ENCODE measurements at places on chromosomes 7 and 10.

DNA sequence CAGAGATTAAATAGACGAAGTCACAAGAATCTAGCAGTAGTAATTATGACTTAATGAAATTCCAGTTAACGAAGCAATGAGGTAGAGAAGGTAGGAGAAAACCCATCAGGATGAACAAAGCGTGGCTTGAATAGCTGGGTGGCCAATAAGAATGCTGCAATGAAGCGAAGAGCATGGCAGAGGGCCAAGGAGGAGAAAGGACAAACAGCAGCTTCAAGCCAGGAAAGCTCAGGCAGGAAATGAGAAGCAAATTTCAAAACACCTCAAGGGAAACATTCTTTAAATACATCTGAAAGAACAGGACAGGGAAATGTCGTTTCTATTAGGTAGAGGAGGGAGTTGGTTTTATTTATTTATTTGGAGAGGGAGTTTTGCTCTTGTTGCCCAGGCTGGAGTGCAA, 122.5 kb downstream of the KIAA1217 start:
- DNase-seq: no peak

GRCh38 chr7:100472121-100472851, 6.7 kb downstream of the TSC22D4 start:
- no peak for DNase-seq

DNA sequence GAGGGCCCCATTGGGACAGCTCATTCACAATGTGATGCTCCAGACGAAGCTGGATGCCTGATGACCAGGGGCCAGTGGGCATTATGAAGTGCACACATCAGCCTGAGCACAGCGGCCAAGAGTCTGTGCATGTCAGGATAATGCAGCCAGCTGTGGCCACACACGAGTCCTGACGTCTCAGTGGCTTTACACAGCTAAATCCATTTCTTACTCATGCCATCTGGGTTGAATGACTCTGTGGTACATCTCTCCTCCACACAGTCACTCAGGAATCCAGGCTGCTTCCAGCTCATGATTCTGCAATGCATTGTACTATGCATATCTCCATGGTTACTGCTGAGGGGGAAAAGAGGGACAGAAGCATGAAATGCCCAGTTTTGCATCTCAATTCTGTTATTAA, 123.6 kb downstream of the PRLHR start:
- DNase-seq: no peak

DNA sequence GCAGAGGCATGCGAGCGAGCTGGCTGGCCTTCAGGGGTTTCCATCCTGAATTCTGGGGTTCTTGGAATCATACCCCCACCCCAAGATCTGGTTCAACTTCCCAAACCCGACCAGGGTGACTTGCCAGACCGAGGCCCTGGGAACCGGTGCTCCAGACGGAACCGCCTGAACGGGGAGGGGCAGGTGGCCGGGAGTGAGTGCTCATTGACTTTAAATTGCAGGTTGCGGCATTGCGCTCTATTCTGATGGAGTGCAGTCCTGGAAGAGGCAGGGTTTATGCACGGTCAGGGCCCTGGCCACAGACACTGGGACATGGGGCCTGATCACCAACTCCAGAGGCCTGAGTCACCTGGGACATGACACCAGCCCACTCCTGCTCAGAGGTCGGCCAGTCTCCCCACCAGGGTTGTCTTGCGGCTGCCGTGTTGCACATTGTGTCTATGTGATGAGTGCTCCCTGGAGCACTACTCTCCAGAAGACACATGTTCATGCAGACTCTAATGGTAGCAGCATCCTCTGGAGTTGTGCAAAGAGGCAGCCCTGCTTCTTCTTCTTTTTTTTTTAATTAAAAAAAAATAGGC, 5.8 kb upstream of the DDIT4 start:
- no peak for DNase-seq

- peak; percentile 91 for DNase-seq
Observed at GRCh38 chr10:114821293-114821914, at the start of gene FHIP2A. TSS of gene FHIP2A (plus strand) at chr10:114821780. CDS start at chr10:114822079, 299 bp downstream.

DNA sequence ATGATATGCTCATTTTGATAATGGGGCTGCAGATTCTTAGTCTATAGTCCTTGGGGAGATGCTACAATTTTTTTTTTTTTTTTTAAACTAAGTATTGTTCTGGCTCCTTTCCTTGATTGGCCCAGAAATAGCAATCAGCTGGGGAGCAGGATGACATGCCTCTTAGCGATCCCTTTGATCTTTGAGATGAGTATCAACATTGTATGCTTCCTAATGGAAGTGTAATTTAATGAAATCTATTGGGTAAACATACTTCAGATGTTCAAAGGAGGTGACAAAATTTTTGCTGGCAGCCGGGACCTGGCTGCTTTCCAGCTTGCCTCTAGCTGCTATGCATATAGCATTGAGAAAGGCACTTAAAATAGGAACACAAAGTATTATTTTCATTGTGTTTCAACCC, 43.5 kb downstream of the VTI1A start:
- no peak for DNase-seq

DNA sequence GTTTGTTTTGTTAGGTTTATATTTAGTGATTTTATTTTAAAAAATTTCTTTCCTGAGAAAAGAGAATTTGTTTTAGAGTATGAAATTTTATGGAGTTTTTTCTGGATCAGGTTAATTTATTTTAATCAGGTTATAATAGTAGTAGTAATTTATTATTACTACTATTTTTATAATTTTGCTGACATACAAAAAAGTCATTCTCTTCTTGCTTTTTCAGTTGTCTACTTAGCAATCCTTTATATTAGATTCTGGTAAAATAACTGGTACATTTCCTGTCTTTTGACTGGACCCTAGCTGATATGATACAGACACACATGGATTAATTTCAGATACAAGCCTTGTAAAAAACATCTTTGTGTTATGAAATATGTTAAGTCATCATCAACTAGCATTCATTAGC, 5.3 kb downstream of the CASD1 start:
- DNase-seq: no peak

DNA sequence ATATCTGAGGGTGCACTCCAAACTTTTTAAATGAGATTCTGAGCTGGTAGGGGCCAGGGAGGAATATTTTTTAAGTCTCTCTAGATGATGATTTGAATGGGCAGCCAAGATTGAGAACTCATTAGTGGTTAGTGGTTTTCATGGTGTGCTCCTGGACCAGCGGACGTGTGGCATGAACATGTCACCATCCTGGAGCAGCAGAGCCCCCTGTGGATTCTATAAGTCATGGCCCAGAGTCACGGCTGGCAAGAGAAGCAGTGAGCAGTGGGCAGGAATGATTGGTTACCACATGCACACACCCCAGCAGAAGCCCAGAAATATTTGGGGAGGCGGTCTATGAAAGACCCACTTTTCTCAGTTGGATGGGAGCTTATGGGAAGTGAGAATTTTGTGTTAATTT, 21.2 kb upstream of the UCN3 start:
- DNase-seq: no peak

DNA sequence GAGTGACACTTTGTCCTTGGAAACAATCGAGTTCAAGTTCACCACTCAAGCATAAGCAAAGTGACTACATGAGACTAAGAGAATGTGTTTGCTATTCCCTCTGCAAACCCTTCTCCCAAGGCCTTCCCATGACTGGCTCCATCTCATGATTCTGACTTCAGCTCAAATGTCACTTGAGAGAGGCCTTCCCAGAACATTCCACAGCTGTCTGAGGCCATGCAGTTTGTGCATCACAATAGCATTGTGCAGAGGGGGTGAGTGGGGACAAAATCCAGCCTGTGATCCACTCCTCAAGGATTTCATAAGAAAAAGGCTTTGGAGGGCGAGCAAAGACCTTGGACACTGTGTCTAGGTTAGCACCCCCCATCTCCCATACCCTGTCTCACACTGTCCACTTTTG, 6.9 kb upstream of the LRMDA start:
- no peak for DNase-seq

DNA sequence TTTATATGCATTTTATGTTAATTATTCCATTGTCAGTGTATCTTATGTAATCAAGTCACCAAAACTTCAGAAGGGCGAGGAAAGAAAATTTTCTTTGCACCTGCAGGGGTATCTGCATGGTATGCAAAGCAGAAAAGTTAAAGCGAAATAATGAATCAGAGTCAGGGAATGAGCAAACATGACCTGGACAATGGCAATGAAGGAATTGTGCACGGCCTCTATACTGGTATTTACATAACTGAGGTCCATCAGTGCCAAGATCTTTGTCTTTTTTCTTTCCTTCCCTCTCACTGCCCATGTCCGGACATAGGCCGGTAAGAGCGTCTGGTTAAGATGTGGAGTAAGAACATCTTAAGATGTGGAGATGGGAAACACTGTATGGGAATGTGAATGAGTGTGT, 14.4 kb upstream of the AKR1C3 start:
- DNase-seq: no peak

DNA sequence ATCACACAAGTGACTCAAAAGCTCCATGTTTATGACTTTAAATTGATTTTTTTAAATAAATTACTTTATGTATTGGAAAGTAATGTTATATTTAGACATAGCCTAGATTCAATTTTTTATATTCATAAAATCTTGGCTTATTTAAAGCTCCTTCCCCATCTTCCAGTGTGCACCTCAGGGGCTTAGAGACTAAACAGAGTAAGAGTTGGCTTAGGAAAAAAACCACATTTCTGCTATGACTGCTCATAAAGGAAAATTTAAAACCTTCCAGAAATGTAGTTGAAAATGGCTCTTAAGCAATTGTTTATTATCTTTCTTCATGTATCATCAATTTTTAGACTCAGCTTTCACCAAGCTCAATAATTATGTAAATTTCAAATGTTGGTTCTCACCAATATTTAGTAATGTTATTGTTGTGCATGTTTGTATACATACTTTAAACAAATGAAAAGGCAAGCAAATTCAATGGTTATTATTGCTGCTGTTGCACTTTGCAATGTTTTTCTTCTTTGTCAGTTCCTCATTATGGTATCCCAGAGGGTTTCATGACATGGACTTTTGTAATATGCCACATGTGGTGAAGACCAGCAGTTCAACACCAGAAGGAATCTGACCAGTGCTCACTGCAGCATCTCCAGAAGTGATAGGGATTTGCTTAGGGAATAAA, 700.1 kb upstream of the ANKRD30A start:
- no peak for DNase-seq

- DNase-seq: no peak
Observed at GRCh38 chr10:34792881-34793280, 22.2 kb downstream of the PARD3 start.

DNA sequence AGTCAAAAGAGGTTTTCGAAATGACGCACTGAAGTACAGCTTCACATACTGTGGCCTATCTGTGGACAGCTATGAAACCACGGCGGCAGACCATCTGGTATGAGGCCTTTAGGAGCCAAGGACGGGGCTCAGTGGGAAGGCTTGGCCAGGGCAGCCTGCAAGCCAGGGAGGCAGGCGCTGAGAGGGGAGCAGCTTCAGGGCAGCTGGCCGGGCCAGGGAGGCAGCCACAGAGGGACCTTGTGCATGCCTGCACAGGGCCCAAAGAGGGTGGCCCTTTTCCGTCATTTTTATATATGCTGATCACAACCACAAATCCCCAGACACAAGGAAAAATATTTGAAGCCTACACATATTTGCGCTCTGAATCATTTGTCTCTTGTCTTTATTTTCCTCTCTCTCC, 13.5 kb downstream of the CALD1 start:
- DNase-seq: no peak

DNA sequence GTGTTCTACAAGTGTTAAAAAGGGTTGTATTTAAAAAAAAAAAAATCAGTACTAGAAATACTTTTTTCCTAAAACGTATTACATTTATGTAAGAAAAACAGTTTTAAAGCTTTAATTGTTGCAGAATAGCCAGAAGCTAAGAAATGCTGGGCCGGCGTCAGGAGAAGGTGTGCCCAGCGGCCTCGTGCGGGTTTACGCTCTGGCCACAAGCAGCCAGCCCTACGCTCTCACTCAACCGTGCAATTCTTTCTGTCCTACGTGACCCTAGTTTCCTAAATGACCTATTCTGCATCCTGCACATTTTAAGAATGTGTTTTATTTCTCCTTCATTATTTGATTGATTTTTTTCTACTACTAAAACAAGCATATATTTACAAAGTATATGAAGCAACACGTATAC, 279.7 kb upstream of the KLF14 start:
- DNase-seq: no peak

DNA sequence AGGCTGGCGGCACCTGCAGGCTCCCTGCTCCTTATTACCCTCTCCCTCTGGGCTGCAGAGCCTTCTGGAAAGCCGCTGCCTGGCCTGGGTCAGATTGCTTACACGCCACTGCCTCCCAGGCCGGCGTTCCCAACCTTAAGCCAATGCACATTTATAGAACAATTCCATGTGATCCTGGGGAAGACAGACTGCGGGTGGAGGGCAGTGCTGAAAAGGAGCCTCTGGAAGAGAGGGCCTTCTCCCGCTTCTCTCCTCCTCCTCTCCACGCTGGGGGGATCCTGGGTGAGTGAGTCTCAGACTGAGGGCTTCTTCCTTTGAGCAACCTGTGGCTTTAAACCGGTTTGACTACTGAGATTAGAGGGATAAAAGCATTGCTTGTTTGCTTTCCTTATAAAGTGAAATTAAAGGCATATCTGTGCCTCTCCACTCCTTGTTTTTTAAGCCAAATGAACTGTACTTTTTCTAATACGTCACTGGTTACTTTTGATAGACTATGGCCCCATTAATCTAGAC, 5.5 kb downstream of the TACC2 start:
- no peak for DNase-seq

DNA sequence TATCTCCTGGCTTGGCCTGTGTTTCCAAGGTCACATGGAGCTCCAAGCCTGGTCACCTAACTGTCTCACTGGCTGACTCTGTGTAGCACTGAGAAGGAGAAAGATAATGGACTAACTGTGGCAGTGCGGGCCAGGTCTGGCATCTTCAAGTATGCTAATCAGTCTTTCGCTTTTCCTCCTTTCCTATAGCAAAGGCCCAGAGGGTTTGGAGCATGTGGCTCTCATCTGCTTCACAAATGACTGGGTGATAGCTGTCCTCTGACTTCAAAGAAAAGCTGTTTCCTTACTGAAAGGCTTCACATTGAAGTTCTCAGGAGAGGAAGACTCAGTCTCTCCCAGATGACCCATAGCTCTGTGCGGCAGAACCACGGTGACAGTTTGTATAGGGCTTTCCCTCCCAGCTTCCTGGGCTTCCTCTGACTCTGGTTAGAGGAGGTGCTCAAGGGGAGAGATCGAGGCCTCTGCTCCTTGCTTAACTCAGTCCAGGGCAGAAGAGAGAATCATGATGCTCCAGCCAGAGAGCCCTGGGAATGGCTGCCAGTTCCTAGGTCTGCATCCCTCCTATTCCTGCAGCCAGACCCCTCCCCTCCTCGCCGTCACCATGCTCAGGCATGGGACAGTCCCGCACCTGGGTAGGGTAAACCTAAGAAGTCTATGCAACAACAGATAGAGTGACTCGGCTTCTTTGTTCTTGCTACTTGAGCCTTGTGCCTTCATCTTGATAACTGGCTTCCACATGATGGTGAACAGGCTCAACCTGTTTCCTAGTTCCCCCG, 72.3 kb downstream of the CCDC71L start:
- DNase-seq: no peak

- no peak for DNase-seq
Observed at GRCh38 chr7:7524121-7524520, 11.6 kb downstream of the COL28A1 start.

GRCh38 chr10:13911821-13912520, 325.2 kb downstream of the PRPF18 start:
- DNase-seq: no peak

- DNase-seq: no peak
Observed at GRCh38 chr7:17774716-17775288, 165.5 kb downstream of the SNX13 start.

- DNase-seq: no peak
Observed at GRCh38 chr10:21171197-21171935, 274.3 kb upstream of the NEBL start.

All from GM13977 (cell line).